ENCODE measurements at places on chromosomes 7 and 10.

DNA sequence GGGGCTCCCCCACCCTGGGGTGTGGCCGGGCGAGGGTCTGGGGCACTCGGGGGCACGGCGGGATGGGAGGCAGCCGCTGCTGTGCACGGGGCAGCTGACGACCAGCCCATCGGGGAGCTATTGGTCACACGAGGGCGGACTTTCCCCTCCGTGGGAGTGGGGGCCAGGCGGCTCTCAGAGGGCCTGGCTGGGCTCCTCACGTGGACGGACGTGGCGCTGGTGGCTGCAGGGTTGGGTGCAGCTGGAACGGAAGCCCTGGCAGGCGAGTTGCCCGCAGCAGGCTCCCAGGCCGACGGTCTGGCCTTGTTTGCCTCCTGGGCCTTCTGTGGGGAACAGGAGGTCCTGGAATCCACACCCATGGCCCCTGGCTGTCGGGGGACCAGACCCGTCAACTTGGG lies 14.3 kb downstream of the MICALL2 start:
- no peaks in the 10 kb centered on the region for H3K4me1 ChIP-seq
- no peak overlapping the region for H3K4me3 ChIP-seq
- H3K27ac ChIP-seq = no peak overlapping the region
- no peak for DNase-seq

DNA sequence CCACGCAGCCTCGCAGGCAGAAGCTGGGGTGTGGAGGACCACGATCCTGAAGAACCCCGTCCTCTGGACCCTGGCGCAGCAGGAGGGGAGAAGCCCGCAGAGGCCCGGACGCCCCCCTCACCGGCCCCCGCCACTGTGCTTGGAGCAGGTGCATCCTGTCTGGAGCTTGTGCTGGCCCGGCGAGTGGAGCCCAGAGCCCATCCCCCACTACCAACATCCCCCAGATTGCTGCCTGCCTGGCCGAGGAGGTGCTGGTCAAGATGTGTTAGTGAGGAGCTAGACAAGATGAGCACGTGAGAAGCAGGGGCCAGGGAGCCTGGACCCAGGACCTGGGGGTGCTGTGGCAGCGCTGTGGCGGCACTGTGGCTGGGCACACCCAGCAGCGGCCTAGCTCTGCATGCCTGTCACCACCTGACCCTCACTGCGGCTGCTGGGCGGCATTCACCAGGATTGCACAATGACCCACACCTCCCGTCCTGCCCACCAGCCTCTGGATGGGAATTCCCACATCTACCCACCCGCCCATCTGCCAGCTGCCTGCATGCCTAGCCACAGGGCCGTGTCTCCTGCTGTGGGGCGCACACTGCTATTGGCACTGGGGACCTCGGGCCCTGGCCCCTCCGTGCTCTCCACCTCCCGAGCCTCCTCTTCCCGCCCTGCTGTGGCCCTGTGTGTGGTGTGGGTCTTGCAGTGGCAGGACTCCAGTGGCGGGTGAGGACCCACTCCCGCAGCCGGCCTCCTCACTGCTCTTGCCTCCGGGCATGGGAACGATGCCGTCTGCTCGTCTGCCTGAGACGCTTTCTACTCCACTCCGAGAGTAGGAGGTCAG lies 11.8 kb downstream of the GPR146 start:
- H3K36me3 ChIP-seq = peaks cover 10% of the 10 kb centered on the region
- H3K27ac ChIP-seq = no peak overlapping the region
- peaks cover 53% of the 10 kb centered on the region for H3K4me1 ChIP-seq
- DNase-seq = peak; percentile 89

- H3K36me3 ChIP-seq = no peaks in the 10 kb centered on the region
- H3K4me1 ChIP-seq = no peaks in the 10 kb centered on the region
- H3K4me3 ChIP-seq = no peak overlapping the region
- no peak overlapping the region for H3K27ac ChIP-seq
Measured at GRCh38 chr7:29135846-29136245, 10.5 kb downstream of the CPVL start.

DNA sequence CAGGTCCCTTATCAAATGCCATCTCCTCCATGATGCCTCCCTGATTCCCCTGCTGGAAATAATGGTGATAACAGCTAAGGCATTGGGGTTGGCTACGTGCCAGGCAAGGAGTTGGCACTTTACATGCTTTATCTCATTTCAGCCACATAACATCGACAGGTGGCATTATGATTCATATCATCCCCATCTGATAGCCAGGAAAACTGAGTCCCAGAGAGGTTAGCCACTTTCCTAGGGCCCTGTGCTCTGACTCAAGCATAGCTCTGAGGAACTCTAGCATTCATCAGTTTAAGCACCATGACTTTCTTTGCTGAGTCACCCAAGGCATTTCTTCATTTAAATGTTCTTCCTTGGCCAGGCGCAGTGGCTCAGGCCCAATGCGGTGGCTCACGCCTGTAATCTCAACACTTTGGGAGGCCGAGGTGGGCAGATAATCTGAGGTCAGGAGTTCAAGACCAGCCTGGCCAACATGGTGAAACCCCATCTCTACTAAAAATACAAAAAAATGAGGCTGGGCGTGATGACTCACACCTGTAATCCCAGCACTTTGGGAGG lies 6.6 kb downstream of the LEP start:
- DNase-seq = no peak
- H3K36me3 ChIP-seq = no peaks in the 10 kb centered on the region
- no peaks in the 10 kb centered on the region for H3K4me1 ChIP-seq
- no peak overlapping the region for H3K27ac ChIP-seq
- no peak overlapping the region for H3K4me3 ChIP-seq

- no peaks in the 10 kb centered on the region for H3K4me1 ChIP-seq
- no peak overlapping the region for H3K4me3 ChIP-seq
- H3K27me3 ChIP-seq = no peaks in the 10 kb centered on the region
- DNase-seq = no peak
- no peak overlapping the region for H3K27ac ChIP-seq
Measured at GRCh38 chr10:60679388-60679990, 98.8 kb upstream of the CDK1 start.

- H3K36me3 ChIP-seq = no peaks in the 10 kb centered on the region
- H3K27ac ChIP-seq = no peak overlapping the region
- H3K27me3 ChIP-seq = no peaks in the 10 kb centered on the region
Measured at GRCh38 chr7:101941481-101942383, 124.3 kb downstream of the CUX1 start.

DNA sequence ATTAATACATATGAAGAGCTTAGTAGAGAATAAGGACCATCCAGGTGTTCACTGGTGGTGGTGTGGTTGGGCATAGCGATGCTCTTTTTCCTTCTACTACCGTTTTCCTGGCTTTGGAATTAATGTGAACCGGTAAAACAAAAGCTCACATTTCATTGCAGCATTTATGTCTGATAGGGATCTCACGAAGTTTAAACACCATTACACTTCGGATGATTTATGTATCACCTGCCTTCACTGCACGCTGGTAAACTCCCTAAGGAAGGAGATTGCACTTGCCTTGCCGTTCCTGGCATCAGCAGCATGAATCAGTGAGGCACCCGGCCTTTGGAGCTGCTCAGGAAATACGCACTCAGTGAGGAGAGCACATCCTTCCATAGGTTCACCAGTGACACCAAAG lies 47.5 kb downstream of the WIPF3 start:
- no peaks in the 10 kb centered on the region for H3K4me1 ChIP-seq
- no peak for DNase-seq
- H3K4me3 ChIP-seq = no peak overlapping the region
- peaks cover 11% of the 10 kb centered on the region for H3K27me3 ChIP-seq
- H3K36me3 ChIP-seq = no peaks in the 10 kb centered on the region

DNA sequence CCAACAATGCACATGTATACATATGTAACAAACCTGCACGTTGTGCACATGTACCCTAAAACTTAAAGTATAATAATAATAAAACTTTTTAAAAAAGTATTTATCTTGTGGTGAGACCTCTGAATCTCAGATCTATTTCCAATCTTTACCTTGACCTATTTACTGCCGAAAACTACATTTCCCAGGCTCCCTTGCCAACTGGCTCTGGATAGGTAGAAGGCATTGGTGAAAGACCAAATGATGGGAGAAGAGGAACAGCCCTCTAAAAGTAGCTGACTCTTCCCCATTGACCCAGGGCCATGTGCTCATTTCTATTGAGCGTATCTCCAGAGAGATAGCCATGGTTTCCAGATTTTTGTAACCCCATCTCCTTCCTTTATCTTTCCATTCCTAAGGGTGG lies 247.4 kb downstream of the GPAM start:
- no peaks in the 10 kb centered on the region for H3K4me1 ChIP-seq
- DNase-seq = no peak
- no peaks in the 10 kb centered on the region for H3K36me3 ChIP-seq
- H3K27me3 ChIP-seq = no peaks in the 10 kb centered on the region
- H3K4me3 ChIP-seq = no peak overlapping the region

GRCh38 chr10:53997953-53998352 lies 803.1 kb downstream of the PCDH15 start:
- no peaks in the 10 kb centered on the region for H3K36me3 ChIP-seq
- no peaks in the 10 kb centered on the region for H3K27me3 ChIP-seq
- H3K4me1 ChIP-seq = no peaks in the 10 kb centered on the region
- no peak overlapping the region for H3K27ac ChIP-seq
- peak; percentile 4 for DNase-seq
- no peak overlapping the region for H3K4me3 ChIP-seq

GRCh38 chr10:133420028-133420427 lies 4.4 kb downstream of the SPRN start:
- DNase-seq = no peak
- H3K27me3 ChIP-seq = peaks cover 8% of the 10 kb centered on the region
- no peaks in the 10 kb centered on the region for H3K4me1 ChIP-seq
- peaks cover 4% of the 10 kb centered on the region for H3K36me3 ChIP-seq
- H3K27ac ChIP-seq = no peak overlapping the region

GRCh38 chr7:55171157-55171556 lies 152.3 kb downstream of the EGFR start:
- H3K27me3 ChIP-seq = no peaks in the 10 kb centered on the region
- no peak overlapping the region for H3K4me3 ChIP-seq
- no peaks in the 10 kb centered on the region for H3K36me3 ChIP-seq
- H3K27ac ChIP-seq = no peak overlapping the region

- no peak overlapping the region for H3K4me3 ChIP-seq
- H3K27me3 ChIP-seq = no peaks in the 10 kb centered on the region
- DNase-seq = peak; percentile 61
- peaks cover 5% of the 10 kb centered on the region for H3K36me3 ChIP-seq
- no peaks in the 10 kb centered on the region for H3K4me1 ChIP-seq
- no peak overlapping the region for H3K27ac ChIP-seq
Measured at GRCh38 chr10:93006435-93007039, 54.1 kb upstream of the CYP26C1 start.
